ENCODE measurements at places on chromosomes 7 and 10. TPM values are rescaled to one million over a fixed set of nuclear protein-coding genes. Genes with fewer than 3 reads are reported as not detected.

GRCh38 chr7:155885167-155886155 is 73.2 kb upstream of the SHH start:
- DNase-seq = peak; percentile 81

DNA sequence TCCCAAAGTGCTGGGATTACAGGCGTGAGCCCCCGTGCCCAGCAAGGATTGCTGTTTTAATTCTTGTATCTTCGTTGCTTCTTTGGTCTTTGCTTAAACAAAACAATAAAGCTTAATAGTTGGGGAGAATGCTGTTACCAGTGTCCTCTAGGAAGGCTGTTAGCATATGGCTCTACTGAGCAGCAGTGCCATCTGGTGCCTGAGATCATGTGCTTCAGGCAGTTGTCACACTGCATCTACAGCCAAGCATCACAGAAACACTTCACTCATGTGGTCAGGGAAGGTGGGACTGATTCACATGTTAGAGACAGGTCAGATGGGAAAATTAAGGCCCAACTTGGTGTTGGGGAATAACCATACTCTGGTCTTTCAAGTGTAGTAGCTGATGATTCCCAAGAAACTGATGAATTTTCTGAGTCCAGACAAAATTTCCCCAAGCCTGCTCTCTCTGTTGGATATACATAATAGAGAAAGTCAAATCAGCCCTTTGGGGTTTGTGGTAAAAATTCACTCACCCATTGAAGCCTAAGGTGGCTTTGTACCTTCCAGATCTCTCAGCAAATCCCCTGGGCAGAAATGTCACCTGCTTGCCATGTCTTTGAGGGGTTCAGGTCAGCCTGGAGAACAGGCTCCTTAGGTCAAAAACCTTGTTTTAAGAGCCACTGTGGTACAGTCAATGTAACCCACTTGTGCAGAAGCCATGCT is 28.4 kb downstream of the UBE2D4 start:
- no peak for DNase-seq

GRCh38 chr7:69885431-69885830 is 287.2 kb downstream of the AUTS2 start:
- DNase-seq = no peak

- DNase-seq = no peak
These were observed 5.9 kb downstream of the PIK3CG start for GRCh38 chr7:106870983-106871410.

DNA sequence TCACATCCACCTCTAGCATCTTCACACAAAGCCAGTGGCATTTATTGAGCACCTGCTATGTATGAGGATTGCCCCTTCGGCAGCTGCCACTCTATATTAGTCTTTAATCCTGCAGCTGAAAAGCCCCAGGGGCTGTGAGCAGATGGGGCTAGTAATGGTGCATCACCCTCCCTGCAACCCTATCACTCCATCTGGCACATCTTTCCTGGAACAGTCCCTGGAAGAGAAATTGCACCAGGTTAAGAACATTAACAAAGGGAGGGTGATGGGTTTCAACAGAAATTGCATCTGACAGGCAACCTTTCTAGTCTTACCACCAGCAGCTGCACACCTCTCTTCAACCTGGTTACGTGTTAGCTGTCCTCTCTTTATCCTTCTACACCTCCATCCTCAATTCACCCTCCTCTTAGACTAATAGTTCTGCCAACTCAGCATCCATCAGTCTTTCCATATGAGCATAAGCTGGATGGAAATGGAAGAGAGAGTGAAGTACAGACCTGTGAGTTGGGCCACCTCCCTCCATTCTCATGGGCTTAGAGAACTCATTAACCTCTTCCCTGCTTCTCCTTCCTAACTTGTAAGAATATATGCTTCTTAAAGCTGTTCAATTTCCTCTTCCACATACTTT is 168.6 kb upstream of the NEBL start:
- DNase-seq = no peak

GRCh38 chr7:42128703-42129102 is 108.3 kb downstream of the GLI3 start:
- no peak for DNase-seq

DNA sequence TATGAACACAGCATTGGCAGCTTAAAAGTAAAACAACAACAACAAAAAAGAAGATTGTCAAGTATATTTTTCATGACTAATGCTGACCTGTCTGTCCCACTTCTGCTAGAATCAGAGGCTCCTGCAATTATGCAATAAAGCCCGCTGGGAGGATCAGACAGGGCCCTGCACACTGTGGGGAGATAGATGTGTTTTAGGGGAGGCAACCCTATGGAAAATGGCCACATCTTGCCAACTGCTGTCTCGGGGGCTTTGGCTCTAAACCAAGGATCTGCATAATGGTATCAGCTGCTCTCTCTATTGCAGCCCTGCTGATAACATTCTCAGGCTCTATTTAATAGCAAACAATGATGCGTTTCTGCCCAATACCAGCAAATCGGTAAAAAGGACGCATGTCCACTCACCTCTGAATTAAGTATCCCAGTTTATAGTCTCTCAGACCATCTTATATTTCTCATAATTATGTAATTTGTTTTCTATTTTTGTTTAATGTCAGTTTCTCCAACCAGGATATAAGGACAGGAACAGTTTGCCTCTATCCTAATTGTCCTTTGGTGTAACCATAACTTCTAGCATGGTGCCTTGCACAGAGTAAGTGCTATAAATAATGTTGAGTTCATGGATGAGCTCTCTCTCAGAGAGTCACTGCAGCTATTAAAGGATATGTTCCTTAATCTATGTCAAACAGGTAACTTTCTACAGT is 15.3 kb upstream of the PRKAR2B start:
- no peak for DNase-seq

DNA sequence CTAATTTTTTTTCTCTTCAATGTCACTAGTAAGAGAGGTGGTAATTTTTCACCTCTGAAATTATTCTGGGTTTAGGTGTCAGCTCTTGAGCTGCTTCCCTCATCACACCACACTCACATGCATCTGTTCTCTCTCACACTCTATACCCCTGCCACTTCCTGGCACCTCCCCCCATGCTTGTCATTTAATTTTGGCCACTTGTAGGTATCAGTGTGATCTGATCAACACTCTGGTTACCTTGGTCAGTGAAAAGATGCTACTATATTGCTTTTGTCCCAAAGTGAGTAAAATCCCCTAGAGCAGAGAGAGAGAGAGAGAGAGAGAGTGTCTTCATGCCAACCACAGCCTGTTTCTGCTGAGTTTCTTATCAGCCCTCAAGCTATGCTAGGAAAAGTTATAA is 42.5 kb downstream of the STK17A start:
- DNase-seq = no peak

GRCh38 chr10:77350711-77351119 is 286.9 kb downstream of the KCNMA1 start:
- DNase-seq = no peak

DNA sequence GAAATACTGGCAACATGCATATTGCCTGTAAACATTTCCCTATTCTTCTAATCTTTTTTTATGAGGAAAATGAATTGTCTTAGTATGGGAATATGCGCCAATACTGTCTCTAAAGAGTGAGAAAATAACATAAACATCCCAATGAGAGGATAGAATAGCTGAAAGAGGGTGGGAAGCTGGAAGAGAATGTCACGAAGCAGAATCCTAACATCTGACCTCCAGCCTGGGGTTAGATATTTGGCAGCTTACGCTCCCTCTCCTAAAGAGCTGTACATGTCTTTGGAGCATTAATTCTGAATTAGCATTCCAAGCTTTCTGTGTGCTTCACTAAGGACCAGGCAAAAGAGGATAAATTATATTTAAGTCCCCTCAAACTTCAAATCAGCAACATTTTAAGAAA is 31.6 kb upstream of the SLC16A12 start:
- no peak for DNase-seq

DNA sequence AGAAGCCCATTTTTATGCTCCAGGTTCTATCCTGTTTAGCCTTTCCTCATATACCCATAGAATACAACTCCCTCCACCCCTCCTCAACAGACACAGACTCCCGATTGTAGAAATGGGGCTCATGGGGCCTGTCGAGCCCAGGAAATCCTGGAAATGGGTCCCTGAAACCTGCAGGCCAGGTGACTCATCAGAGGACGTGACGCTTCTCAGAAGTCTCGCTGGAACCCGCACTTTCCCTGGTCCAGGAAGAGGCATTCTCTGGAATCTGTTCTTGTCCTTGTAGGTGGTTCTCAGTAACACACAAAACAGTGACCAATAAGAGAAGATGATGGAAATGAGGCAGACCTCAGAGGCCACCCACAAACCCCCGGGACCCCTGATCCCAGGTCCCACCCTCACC is 244.8 kb upstream of the PPP2R2D start:
- no peak for DNase-seq

DNA sequence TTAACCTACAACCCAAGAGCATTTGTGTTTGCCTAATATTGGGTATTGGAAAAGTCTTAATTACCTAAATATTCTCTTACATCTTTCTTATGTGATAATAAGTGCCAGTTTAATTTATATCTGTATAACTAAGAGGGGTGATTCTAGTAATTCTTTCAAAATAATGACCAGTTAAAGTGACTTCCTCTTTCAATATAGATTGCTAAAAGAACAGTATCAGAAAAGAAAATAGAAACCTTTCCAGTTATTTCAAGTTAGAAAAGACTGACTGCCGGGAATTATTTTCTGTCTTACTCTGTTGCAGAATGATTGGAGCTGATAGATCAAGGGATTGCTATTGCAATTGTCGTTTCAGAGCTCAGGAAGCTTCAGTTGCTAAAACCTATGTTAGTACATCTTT is 525.0 kb upstream of the SEMA3D start:
- no peak for DNase-seq

DNA sequence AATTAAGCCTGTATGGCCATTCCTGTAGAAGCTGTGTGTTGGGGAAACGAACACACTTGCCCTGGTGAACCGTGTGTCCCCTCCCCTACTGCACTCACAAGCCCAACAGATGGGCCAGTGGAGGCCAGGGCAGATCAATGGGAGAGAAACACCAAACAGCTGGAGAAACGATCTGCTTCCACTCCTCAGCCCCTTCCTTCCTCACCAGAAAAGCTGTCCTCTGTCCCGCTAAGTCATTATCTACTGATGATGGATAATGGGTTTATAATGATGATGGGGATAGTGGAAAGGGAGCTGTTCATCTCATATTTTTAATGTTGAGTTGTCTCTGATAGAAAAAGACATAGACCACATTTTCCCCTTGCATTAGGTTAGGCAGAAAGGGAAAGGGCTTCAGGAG is 99.7 kb downstream of the ELMO1 start:
- no peak for DNase-seq

DNA sequence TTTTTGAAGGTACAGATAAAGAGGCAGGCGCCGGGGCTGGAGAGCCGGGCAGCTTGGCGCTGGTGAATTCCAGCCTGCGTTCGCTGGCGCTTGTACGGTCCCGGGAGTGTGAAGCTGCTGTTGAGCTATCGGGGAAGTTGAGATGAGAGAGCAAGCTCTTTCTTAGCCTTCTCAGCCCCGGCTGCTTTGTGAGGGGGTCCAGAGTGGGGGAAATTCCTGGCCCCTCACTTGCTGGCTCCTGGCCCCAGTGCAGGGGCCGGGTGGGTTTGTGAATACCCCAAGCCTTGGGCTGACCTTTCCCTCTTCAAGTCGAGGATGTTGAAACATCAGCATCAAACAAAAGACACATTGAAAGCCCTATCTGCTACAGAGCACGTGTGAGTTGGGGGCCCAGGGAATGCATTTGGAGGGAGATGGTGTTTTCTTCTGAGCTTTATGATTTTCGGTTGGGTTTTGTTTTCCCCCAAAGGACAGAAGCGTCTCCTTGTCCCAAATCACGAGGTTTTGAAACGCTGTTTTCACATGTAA is 2.7 kb downstream of the ZMIZ1 start:
- no peak for DNase-seq

DNA sequence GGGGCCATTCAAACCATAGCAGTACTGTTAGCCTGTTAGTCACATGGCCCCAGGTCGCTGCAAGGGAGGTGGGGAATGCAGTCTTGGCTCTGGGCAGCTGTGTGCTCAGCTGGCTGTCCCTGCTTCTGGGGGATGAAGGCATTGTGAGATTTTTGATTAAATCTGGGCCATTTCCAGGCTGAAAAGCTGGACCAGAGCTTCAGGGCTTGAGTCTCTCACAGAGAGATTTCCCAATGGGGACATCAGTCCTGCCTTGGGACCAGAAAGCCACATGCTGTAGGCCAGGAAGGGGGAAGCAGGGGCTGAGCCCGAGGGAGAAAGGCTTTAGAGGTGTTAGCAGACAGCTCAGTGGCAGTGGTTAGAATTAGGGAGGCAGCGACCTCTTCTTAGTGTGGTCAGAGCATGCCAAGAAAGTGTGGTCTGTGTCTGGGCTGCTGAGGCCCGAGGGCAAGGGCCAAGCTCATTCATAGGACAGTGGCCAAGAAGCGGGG is 33.6 kb downstream of the PALD1 start:
- no peak for DNase-seq

DNA sequence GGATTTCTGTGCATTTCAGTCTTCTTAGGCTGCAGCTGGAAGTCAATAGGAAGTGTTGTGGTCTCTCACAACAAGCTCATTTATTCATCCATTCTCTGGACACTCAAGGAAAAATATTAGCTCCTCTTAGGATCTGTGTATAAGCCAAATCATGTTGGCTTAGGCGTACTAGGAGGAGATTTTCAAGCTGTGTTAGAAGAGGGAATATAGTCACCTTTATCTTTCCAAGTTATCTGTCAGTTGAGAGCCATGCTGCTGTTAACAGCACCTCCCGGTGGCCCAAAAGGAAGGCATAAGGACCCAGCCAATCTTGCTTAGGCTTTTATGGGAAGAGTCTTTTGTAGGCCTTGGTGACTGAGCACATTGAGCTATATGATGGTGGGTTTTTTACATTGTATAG is 220.0 kb downstream of the LRMDA start:
- no peak for DNase-seq

DNA sequence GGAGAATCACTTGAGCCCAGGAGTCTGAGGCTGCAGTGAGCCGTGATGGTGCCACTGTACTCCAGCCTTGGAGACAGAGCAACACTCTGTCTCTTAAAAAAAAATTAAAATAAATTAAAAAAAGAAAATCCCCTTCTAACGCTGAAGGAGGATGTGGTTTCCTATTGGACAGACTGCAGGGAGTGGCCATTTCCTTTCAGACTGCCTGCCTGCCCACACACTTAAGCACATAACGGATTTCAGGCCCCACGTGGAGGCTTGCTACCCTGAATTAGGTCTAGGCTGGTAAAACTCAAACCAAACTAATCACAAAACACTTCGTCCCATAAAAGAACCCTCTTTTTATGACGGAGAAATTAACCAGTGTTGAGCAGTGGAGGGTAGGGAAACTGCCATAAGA is 34.0 kb downstream of the GATA3 start:
- no peak for DNase-seq

GRCh38 chr10:86938260-86938659 is 19.2 kb downstream of the MMRN2 start:
- peak; percentile 46 for DNase-seq

- no peak for DNase-seq
These were observed 15.9 kb upstream of the CHST15 start for GRCh38 chr10:124109261-124109660.

- DNase-seq = peak; percentile 81
These were observed 4.1 kb downstream of the KCNIP2 start for GRCh38 chr10:101839416-101840063.

- DNase-seq = no peak
These were observed 85.5 kb downstream of the KIAA1549 start for GRCh38 chr7:138895679-138896078.

Gene CNPY1
- total RNA-seq = not detected

Gene DDC
- not detected for total RNA-seq

Gene TMEM270
- total RNA-seq = not detected

Gene CASTOR2
- total RNA-seq = 10.3 TPM

Gene WNT16
- not detected for total RNA-seq
